Renal cortex interstitium (tissue), 15 donors: ENCODE measurements at places on chromosomes 16 and 17.

- no peak for DNase-seq
These were observed 4.6 kb downstream of the METTL9 start for GRCh38 chr16:21603928-21604327.

GRCh38 chr17:75845933-75846691, 1.9 kb upstream of the UNC13D start:
- no peak for DNase-seq

- DNase-seq = no peak
These were observed 137.5 kb downstream of the ANKFN1 start for GRCh38 chr17:56290802-56291118.

DNA sequence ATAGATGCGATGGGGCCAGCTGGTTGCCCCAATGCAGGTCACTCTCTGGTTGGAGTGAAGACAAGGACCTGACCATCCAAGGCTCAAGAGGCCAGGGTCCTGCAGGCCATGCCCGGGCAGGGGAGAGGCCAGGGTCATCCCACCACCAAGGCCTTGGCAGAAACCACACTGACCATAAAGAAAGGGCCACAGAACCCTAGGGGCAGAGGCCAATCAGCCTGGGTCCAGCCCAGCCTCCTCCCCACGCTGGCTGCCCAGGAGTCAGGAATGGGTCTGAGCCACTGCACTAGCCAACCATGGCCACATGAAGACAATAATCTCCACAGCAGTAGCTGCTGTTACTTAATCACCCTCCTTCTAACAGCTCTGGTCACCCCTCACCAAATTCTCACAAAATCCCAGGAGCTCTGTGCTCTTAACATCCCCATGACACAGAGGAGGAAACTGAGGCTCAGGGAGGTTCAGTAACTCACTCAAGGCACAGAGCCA, 10.2 kb upstream of the BCAR1 start:
- no peak for DNase-seq

GRCh38 chr17:42667088-42667951, 8.2 kb downstream of the TUBG2 start:
- no peak for DNase-seq

DNA sequence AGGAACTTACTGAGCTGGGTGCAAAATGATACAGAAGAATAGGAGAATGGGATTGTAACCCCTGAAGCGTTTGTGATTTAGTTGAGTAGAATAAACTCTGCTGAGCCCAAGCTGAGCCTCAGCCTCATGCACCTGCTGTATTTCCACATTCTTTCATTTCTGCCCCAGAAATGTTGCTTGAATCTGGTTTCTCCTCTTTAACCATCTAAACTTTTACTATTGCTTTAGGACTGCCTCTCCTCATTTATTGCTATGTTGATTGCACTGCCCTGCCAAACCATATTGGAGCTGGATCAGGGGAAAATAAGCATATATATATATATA, 64.8 kb downstream of the PITPNC1 start:
- DNase-seq = no peak

- no peak for DNase-seq
These were observed 66.7 kb upstream of the DHX40 start for GRCh38 chr17:59498530-59499307.
